Karpas-422 (cell line): ENCODE measurements at places on chromosomes 13 and 19. TPM values are rescaled to one million over a fixed set of nuclear protein-coding genes. Genes with fewer than 3 reads are reported as not detected.

Gene MZF1
- 13.3 and 20.1 TPM in 2 replicates for total RNA-seq

Gene TEX101
- total RNA-seq: not detected in 2 replicates

Gene C19orf67
- total RNA-seq: 0.37 and 2.8 TPM in 2 replicates

Gene ZNF836
- total RNA-seq: 5.5 and 9.6 TPM in 2 replicates

Gene CRB3
- 0.34 TPM in 1 of 2 replicates, not detected in the other for total RNA-seq

Gene POU4F1
- not detected in 2 replicates for total RNA-seq

Gene C2CD4C
- total RNA-seq: not detected in 2 replicates

Gene NKG7
- total RNA-seq: not detected in 2 replicates

Gene COX7A1
- not detected in 2 replicates for total RNA-seq

Gene ZFR2
- total RNA-seq: not detected in 2 replicates

Gene LGALS14
- total RNA-seq: 3.7 and 6.1 TPM in 2 replicates

Gene C19orf85
- not detected in 2 replicates for total RNA-seq

Gene TICAM1
- 2.1 and 2.7 TPM in 2 replicates for total RNA-seq

Gene CD33
- total RNA-seq: 18.1 and 19.3 TPM in 2 replicates

Gene TRIM28
- total RNA-seq: 142 and 257 TPM in 2 replicates

Gene TUBA3C
- total RNA-seq: not detected in 2 replicates

Gene SLC10A2
- total RNA-seq: not detected in 2 replicates

Gene SSC5D
- 1.0 TPM in 1 of 2 replicates, not detected in the other for total RNA-seq

Gene PSG3
- total RNA-seq: not detected in 2 replicates

Gene STK11
- total RNA-seq: 40.3 and 102 TPM in 2 replicates

Gene STARD13
- total RNA-seq: 1.2 TPM in 2 replicates
